Activated T-cell treated with anti-CD3 and anti-CD28 coated beads, Interleukin-2, amount 50 U/mL, for 1 hour (primary cell): ENCODE measurements at places on chromosomes 7 and 10.
A peak's percentile ranks its signal among the peaks of the same experiment; 100 is the strongest.

GRCh38 chr7:152867502-152867874, 107.9 kb downstream of the ACTR3B start:
- DNase-seq, result no peak

DNA sequence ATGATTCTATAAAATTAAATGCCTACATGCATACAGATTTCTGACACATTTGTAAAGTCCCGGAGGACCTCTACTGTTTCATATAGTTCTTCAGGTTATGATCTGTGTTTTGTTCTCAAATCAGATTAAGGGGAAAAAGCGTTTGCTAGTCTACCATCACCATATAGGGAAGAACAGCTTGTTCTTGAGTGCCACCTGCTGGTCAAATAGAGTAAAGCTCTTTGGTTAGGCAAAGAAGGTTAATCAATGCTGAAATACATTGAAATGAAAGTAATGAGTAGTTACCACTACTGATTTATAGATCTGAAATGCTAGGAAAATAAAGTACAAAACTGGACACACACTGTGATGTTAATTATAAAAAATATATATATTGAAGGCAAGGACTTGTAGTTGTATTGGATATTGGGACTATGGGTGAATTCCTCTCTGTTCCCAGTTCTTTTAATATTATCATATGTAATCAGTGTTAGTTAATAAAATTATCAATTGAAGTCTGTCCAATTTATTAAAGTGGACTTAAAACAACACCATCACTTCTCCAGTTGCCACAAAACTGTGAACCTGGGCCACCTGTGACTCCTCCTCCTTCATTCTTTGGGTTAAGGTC, 72.6 kb upstream of the PDLIM1 start:
- no peak for DNase-seq

DNA sequence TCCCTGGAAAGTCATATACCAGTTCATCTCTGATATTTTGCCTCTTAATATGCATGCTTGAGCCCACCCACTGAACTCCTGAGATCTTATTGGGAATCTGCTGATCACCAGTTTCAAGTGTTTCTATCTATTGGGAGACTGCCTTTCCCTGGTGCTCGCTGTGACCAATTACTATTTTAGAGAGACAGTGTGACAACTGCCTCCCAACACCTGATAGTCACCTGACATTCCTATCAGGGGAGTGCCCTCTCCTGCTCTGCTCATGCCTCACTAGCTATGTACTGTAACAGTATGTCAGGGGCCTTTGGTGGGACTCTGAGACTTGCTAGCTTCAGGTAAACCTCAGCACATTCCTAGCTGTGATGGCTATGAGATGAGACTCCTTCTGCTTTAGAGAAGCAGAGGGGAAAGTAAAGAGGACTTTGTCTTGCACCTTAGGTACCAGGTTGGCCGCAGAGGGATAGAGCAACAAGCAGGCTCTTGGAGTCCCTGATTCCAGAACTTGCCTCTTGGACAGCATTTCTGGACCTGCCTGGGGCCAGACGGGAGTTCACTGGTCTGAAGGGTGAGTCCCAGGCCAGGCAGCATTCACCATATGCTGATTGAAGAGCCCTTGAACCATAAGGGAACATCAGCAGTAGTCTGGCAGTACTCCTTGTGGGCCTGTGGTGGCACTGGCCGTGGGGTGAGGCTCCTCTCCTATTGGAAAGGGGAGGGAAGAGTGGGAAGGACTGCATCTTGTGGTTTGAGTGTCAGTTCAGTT, 34.4 kb upstream of the ARHGAP12 start:
- no peak for DNase-seq

DNA sequence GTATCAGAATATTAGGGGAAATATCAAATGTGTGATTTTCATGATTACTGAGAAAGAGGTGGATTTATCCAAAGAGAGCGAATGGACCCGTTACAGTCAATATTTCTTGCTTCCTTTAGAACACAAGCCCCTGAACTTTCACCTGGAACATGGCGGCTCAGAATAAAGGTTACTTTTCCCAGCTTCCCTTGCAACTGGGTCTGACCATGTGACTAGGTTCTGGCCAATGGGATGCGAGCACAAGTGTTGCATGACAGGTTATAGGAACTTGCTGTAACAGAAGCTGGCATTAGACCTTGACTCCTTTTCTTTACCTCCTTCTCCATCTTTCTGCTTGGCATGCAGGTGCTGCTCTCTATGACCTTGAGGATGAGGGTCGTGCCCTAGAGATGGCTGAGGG, 556.1 kb downstream of the TYW1 start:
- no peak for DNase-seq

DNA sequence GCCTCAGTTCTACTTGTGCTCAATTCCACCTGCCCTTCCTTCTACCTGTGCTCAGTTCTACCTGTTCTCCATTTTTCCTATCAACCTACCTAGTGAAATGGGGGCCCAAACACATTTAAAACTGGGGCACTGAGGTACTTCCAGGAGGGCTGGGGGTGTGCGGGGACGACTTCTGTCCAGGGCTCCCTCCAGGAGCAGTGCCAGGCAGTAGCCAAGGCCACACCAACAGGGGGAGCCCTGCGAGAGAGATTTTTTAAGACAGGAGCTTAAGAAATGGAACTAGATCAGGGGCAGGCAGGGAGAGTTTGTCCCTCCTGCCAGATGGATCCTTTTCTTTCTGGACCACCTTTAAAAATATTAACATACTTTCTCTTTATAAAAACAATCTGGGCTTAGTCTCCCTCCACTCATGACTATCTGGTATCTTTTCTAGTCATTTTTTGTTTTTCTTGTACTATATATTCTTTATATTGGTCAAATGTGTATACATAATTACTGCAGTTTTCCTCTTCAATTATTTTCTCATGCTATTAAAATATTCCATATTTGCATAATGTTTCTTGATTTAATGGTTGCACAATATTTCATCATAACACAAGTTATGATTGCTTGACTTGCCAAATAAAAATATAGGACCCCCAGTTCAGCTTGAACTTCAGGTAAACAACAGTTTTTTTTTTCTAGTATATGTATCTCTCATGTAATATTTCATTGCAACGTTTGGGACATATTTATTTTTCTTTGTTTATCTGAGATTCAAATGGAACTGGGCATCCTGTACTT, 47.3 kb upstream of the INSYN2A start:
- peak; percentile 35 for DNase-seq

DNA sequence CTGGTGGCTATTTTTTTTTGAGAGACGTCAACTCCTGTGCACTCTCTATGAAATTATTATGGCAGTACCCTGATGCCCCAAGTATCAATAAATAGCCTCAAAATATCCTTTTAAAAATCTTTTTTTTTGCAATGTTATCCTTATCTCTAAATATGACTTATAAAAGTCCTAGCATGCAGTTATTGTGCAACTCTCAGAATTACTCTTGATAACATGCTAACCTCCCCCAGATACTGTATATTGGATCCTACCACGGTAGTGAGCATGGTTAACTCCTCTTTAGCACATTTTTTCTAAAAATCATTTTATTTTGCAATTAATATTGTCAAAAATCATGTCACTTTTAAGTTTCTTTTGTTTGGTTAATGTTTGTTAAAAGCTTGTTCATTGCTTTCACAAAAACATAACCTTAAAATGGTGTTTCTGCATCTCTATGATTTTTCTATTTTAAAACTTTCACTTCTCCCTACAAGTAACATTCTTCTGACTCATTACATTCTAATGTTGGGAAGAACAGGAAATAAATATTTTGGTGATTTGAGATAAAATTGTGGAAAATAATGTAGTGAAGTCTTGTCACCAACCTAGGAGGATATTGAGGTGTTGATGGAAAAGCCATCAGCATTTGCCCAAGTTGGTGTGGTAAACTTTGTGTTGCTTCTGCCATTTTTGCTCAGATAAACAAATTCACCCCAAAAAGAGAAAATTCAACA, 42.1 kb upstream of the ADRA2A start:
- no peak for DNase-seq

GRCh38 chr10:1425879-1426278, 311.4 kb downstream of the ADARB2 start:
- no peak for DNase-seq

DNA sequence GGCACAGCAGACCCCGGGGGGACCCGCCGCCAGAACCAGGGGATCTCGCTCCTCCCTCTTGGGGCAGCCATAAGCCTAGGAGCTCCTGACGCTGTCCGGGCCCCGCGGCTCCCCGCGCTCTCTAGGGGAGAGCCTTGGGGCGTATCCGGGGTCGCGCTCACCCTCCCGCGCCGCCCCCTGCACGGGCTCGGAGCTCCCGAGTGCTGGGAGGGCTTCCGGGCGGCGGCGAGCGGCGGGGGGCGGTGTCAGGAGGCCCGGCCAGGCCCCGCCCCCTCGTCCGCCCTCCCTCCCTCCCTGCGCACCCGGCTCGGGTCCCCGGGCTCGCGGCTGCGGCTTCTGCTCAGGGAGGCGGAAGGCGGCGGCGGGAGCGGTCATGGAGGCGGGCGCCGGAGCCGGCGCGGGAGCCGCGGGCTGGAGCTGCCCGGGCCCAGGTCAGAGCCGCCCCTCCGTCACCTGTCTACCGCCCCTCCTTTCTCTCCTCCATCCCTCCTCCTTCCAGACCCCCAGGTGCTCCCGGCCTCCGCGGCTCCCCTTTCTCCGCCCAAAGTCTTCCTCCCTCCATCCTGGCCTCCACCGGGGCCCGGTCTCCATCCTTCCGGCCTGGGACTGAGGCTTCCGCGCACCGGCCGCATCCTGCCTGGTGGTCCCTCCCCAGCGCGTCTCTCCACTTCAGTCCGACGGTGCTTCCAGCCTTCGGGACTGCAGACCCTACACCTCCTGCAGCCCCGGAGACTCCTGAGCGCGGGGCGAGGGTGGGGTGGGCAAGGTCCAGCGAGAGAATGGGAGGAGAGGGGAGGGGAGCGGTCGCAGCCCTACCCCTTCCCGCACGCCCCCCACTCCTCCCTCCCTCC, at the start of gene CCDC136:
Gene CCDC136 (plus strand): TSS at position 848 of the 851 bp plus-strand sequence. CDS start 444 bp downstream, outside the sequence.
- DNase-seq, result peak; percentile 80

- DNase-seq, result no peak
Measured at GRCh38 chr7:155368894-155369600, 71.4 kb downstream of the INSIG1 start.

- no peak for DNase-seq
Measured at GRCh38 chr7:15848901-15849300, 162.4 kb upstream of the MEOX2 start.

DNA sequence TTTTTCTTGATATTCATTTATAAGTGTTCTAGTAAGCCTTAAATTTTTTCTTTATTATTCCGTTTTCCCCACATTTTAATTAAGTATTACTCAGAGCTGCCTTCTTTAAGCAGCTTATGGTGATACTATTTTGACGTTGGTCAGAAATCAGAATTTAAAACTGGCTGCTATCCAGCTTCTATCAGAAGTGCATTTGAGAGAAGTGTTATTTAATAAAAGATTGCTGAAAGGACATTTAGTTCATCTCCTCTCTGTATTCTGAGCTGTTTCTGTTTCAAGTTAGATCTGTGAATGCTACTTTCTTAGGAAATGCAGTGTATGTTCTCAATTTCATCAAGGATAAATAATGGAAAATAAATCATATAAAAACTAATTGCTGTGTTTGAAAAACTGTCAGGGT, 17.4 kb downstream of the KLHL7 start:
- no peak for DNase-seq

DNA sequence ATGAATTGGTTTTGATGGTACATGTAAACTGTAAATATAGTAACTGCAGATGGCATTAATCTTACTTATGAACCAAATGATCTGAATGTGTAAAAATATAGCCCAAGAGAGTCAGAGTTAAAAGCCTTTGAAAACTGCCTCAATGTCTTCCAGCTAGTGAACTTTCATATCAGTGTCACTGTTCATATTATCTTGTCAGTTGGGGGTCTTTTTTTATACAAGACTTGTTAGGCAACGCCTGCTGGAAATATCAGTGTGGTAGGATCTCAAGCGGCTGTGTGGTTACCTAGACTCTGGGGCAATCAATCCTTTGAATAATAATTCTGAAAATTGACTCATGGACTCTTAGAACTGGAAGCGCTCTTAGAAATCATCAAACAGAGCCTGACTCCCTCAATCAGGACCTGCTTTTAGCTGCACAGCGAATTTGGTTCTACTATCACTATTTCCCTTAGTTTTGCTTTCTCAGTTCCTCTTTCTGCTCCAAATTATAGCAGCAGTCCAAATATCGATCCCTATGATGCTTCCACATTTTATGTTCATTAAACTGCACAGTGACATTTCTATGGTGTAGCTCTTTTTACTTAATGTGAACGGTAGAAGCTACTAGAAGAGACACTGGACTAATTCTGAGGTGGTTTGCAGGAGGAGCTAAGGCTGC, 100.1 kb upstream of the COL1A2 start:
- no peak for DNase-seq

DNA sequence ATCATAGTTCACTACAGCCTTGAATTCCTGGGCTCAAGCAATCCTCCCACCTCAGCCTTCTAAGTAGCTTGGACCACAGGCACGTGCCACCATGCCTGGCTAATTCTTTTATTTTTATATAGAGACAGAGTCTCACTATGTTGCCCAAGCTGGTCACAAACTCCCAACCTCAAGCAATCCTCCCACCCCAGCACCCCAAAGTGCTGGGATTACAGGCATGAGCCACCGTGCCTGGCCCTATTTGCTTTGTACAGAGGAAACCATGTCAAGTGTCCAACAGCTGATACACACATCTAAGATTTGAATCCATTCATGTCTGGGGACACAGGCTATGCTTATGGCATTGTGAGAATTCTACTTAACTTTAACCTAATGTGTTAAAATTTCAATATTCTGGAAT, 29.9 kb upstream of the MPP7 start:
- peak; percentile 33 for DNase-seq
